ENCODE measurements at places on chromosomes 16 and 17. TPM values are rescaled to one million over a fixed set of nuclear protein-coding genes. Genes with fewer than 3 reads are reported as not detected.

DNA sequence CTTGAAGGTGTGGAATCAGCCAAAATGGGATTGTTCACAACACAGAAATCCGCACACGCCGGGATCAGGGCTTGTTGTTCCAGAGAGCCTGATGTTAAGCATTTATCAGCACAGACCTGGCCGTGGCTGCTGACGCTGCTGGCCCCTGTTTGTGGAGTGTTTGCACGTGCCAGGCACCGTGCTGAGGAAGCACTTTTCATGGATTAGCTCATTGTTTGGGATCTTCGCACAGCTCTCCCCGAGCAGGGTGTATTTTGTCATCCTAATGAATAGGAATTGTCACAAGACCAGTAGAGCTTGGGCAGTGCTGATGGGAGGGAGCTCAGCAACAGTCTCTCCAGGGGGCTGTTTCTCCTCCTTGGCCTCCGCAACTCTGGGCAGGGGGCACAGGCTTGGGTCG, 160.4 kb upstream of the PLCG2 start:
- no peak overlapping the region for H3K27ac ChIP-seq
- DNase-seq = no peak
- peaks cover 24% of the 10 kb centered on the region for H3K4me1 ChIP-seq
- H3K4me3 ChIP-seq = no peak overlapping the region
- H3K36me3 ChIP-seq = peaks cover 8% of the 10 kb centered on the region

The UNC119 gene
- 59.0 TPM for total RNA-seq

DNA sequence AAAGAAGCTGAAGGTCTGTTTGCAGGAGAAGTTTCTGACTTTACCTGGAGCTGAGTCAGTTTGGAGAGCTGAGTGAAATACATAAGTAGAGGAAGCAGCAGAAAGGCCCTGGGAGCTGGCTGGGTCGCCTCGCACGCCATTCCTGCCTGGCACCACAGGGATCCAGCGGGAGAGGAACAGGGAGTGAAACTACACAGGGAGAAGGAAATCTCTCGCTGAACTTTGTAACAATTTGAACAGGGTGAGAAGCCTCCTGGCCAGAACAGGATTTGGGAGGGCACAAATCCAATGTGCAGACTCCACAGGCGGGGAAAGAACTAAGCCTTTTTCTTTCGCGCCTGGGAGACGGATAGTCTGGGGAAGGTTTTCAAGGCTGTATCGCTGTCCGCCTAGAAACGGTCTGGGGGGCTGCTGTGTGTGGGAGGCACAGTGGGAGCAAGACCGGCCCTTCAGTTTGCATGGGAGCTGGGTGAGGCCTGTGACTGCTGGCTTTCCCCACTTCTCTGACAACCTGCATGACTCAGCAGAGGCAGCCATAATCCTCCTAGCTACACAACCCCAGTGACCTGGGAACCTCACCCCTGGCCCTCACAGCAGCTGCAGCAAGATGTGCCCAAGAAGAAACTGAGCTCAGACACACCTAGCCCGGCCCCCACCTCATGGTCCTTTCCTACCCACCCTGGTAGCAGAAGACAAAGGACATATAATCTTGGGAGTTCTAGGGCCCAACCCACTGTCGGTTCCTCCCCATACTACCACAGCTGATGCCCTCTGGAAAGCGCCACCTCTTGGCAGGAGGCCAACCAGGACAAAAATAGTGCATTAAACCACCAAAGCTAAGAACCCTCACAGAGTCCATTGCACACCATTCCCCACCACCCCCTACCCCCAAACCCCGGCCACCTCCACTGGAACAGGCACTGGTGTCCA, 778.6 kb downstream of the KCNJ2 start:
- H3K36me3 ChIP-seq = no peaks in the 10 kb centered on the region
- H3K4me3 ChIP-seq = no peak overlapping the region
- no peaks in the 10 kb centered on the region for H3K4me1 ChIP-seq
- H3K27me3 ChIP-seq = no peaks in the 10 kb centered on the region

GRCh38 chr17:27807567-27808470, 7.5 kb upstream of the NOS2 start:
- peaks cover 55% of the 10 kb centered on the region for H3K4me1 ChIP-seq
- H3K27me3 ChIP-seq = no peaks in the 10 kb centered on the region
- DNase-seq = peak; percentile 91
- peak overlapping the region; percentile 63 for H3K4me3 ChIP-seq
- peak overlapping the region; percentile 100 for H3K27ac ChIP-seq

- peak; percentile 49 for DNase-seq
- no peaks in the 10 kb centered on the region for H3K27me3 ChIP-seq
- H3K27ac ChIP-seq = peak overlapping the region; percentile 73
- H3K4me1 ChIP-seq = peaks cover 48% of the 10 kb centered on the region
Observed at GRCh38 chr17:81867170-81867990, 3.8 kb downstream of the ARHGDIA start.

The CFAP119 gene
- 4.6 TPM for total RNA-seq

DNA sequence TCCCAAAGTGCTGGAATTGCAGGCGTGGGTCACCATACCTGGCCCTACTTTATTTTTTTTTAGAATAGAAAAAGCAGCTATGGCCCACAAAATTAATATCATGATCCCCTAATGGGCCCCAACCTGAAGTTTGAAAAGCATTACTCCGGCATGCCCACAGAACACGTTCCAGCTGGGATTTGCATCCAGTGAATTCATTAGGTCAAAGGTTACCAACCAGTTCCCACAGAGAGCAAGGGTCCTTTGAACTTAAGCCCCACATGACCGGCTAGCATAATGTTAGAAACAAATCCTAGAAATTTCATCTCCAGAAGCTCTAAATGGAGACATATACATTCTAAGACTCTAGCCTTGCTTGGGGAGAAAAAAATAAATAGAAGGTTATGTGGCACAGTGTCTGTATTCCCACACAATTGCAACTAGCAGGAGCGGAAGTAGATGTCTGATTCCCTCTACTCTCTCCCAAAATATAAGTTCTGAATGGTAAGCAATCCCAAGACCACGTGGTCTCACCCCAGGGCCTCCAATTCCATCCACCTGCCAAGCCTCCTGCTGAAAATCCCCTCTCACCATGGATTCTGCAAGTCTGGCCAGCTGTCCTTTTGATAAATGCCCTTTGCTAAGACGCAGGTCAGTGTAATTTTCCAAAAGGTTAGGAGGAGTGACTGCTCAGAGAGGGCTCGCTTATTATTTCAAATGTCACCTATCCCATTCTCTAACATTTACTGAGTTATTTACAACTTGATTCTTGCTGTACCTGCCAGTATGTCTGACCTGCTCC, 395.8 kb downstream of the NPIPA8 start:
- no peaks in the 10 kb centered on the region for H3K36me3 ChIP-seq
- H3K27me3 ChIP-seq = peaks cover 5% of the 10 kb centered on the region
- H3K27ac ChIP-seq = no peak overlapping the region
- H3K4me3 ChIP-seq = no peak overlapping the region
- H3K4me1 ChIP-seq = peaks cover 13% of the 10 kb centered on the region

- H3K27me3 ChIP-seq = no peaks in the 10 kb centered on the region
- no peaks in the 10 kb centered on the region for H3K36me3 ChIP-seq
- no peak for DNase-seq
- no peak overlapping the region for H3K4me3 ChIP-seq
- no peaks in the 10 kb centered on the region for H3K4me1 ChIP-seq
Observed at GRCh38 chr17:69870091-69870530, 204.9 kb upstream of the KCNJ16 start.

DNA sequence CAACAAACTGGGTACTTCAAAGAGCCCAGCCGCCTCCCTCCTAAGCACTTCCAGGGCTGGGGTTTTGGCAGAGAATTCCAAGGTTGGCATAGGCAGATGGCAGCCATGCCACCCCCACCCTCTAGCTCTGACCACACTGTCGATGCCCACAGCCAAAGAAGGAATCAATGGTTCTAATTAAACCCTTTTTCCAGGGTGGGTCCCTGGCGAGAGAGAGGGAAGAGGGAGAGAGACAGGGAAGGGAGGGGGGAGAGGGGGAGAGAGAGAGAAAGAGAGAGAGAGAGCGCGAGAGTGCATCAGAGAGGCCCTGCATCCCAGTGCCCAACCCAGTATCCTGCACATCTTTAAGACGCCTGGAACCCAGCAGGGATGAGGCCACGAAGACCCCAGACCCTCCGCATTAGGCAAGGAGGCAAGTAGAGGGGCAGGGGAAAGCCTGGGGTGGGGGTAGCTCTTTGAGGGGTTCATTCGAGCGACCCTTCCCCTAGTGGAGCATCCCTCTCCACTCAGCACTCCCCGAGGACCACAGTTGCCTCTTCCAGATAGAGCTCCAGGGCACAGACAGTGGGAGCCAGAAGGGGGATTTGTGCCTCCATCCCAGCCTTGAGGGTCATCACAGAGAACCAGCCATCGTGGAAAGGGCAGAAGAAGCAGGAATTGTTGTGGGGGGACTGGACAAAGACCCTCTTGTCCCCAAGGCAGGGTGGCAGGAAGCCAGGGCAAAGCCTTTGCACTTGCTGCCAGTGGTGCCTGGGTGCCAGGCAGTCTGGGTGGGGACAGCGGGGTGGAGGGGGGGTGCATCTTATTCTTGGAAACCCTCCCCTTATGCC, 2.6 kb downstream of the SRCIN1 start:
- H3K4me1 ChIP-seq = peaks cover 14% of the 10 kb centered on the region
- H3K36me3 ChIP-seq = no peaks in the 10 kb centered on the region
- H3K4me3 ChIP-seq = no peak overlapping the region
- DNase-seq = no peak
- H3K27me3 ChIP-seq = peaks cover 76% of the 10 kb centered on the region
- no peak overlapping the region for H3K27ac ChIP-seq

DNA sequence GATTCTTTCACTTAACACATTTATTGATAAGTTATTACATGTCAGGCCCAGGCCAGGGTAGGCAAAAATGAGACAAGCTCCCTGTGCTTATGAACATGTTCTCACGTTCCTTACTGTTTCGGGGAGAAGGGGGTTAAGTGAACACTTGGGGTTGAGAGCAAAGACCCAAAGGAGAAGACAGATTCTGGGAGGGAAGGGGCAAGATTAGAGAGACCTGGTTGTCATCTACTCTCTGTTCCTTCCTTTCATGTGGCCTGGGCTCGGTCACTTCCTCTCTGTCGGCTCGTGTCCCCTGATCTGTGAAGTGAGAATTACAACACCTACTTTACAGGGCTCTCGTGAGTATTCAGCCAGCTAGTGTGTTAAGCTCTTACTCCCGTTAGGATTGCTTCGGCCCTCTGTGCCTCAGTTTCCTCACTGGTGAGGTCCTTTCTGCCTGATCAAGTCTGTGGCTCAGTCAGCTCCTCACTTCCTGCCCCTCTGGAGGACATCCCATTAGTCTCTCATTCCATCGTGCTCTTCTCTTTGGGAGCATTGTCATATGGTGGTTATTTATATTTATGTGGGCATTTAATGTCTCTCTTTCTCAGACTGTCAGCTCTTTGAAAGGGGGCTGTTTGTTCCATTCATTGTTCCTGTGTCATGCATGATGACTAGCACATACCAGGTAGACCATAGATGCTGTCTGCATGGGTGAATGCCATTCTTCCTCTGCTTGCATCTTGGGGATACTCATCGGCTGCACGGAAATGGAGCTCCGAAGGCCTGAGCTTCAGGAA, 38.9 kb downstream of the PLCG2 start:
- H3K4me3 ChIP-seq = peak overlapping the region; percentile 4
- H3K27me3 ChIP-seq = no peaks in the 10 kb centered on the region
- H3K4me1 ChIP-seq = peaks cover 60% of the 10 kb centered on the region
- DNase-seq = peak; percentile 66

DNA sequence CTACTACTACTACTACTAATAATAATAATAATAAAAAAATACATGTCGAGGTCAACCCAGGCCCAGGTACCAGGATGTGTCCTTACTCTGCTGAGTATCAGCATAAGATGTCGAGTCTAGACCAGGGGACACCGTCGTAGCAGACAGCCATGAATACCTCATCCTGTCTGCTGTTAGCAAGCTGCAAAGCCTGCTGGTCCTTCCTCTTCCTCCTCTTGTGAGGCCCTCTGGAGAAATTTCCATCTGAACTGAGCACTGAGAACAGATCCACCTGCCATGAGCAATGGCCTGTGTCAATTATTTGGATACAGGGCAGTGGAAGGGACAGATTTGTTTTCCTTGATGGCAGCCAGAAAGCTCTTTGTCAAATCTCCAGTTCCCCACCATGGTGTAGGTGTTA, 168.5 kb downstream of the XYLT1 start:
- H3K27me3 ChIP-seq = no peaks in the 10 kb centered on the region
- peak; percentile 42 for DNase-seq
- peaks cover 3% of the 10 kb centered on the region for H3K36me3 ChIP-seq
- no peak overlapping the region for H3K4me3 ChIP-seq
- peaks cover 39% of the 10 kb centered on the region for H3K4me1 ChIP-seq

GRCh38 chr16:75289189-75289588, 37.8 kb upstream of the BCAR1 start:
- DNase-seq = no peak
- H3K4me3 ChIP-seq = no peak overlapping the region
- peaks cover 36% of the 10 kb centered on the region for H3K36me3 ChIP-seq

DNA sequence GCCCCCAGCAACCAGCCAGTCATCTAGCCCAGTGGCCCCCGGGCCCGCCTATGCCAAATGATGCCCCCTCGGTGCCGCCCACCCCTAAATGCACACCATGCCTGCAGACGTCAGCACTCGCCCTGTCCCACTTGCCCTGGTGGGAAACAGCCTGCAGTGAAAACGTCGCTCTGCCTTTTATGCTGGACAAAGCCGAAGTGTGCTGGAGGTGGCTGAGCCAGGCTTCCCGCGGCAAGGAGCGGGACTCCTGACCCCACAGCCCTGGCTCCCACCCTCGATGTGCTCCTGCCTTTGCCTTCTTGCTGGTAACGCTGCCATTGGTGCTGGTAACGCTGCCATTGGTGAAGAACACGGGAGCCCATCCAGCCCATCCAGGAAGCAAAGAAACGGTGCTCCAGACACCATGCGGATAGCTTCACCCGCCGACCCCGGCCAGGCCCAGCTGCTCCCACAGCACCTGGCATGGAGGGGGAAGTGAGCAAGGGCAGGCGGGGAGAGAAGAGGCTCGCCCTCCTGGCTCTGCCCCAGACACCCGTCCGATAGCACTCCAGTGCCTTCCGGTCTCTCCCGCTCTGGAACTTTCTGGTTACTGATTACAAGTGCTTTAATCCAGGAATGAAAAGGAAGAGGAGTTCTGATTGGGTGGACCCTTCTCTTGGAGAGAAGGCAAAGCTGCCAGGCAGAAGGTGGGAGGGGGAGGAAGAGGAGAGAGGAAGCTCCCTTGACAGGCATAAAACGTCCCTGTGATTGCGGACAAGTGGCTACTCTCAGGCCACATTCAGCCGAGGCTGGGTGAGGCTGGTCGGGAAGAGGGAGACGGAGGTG, 4.0 kb upstream of the BAIAP2 start:
- DNase-seq = no peak
- peaks cover 6% of the 10 kb centered on the region for H3K4me1 ChIP-seq
- no peak overlapping the region for H3K4me3 ChIP-seq
- peaks cover 31% of the 10 kb centered on the region for H3K27me3 ChIP-seq
- H3K27ac ChIP-seq = no peak overlapping the region
- H3K36me3 ChIP-seq = no peaks in the 10 kb centered on the region

The HIGD1B gene
- total RNA-seq = not detected

The CLEC10A gene
- not detected for total RNA-seq
